Effector memory CD8-positive, alpha-beta T cell (primary cell): ENCODE measurements at places on chromosomes 1 and 21.
A peak's percentile ranks its signal among the peaks of the same experiment; 100 is the strongest.

DNA sequence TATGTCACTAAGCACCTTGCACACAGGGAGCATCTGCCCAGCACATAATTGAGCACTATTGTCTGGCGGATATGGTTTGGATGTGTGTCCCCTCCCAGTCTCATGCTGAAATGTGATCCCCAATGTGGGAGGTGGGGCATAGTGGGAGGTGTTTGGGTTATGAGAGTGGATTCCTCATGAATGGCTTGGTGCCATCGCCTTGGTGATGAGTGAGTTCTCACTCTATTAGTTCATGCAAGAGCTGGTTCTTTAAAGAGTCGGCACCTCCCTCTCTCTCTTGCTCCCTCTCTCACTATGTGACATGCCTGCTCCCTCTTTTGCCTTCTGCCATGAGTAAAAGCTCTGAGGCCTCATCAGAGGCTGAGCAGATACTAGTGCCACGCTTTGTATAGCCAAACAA, 9.5 kb downstream of the CTSK start:
- no peak for DNase-seq

DNA sequence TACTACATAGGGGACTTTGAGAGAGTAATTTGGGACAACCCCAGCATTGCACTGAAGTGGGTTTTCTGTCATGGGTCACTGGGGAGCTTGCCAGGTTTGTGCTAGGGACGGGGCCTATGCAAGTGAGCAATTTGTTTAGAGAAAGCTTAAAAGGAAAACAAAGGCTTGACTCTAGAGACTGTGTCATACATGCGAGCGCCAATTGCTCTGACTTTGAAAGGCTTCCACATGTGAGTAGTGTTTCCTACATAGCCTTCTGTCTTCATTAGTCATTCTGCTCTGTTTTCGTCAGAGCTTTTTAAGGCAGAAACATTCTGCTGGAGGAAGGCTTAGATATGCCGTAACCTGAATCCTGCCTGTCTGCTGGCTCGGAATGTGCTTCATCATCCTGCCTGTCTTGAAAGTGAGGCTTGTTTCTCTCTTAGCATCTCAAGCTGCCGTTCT, 28.4 kb downstream of the TRIM45 start:
- DNase-seq: no peak

DNA sequence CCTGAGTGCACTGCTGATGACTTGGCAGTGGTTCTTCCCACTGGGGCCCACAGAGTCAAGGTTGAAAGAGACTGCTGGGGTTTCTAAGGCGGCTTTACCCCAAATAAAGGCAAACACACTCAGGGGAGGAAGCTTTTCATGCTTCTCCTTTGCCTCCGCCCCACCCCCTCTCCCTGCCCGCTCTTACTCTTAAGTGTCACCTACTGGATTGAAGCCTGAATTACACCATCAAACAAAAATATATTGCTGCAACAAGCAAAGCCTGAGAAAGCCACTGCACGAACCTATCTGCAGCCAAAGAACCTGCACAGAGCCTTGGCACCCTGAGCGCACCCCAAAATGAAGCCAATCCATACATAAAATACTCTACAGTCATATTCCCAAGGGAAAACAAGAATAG, 63.1 kb downstream of the PTGFR start:
- no peak for DNase-seq

DNA sequence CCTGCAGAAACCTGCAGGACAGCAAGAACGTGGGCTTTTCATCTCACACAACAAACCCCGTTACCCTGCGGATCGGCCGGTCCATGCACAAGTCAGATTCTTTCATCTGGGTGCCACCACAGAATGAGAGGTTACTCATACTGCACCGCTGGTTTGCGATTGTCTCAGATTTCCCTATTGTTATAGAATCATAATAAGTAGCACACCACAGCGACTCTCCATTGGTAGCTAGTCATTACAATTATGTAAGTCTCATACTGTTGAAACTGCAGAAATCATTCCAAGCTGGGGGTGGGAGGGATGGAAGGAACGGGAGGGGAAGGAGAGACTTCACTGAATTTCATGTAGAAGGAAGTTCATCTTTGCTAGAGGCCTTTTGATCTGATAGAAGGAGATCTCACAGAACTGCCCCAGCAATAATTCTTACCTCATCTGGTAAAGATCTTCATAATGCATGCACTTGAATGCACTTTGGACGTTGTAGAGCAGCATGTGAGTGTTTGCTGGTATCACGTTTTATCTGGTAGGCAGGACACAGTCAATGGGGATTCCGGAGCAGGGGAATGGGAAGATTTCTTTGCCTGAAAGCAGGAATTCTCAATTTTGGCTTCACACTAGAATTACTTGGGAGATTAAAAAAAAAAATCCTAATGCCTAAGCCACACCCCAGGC, 221.1 kb downstream of the KIF26B start:
- DNase-seq: no peak

GRCh38 chr21:42337830-42338728, 12.7 kb downstream of the TFF2 start:
- peak; percentile 80 for DNase-seq

- DNase-seq: no peak
Observed at GRCh38 chr1:87612956-87613355, 284.3 kb downstream of the LMO4 start.

GRCh38 chr1:157948312-157949073, 45.0 kb upstream of the KIRREL1 start:
- DNase-seq: no peak

- no peak for DNase-seq
Observed at GRCh38 chr1:8439015-8439702, 121.2 kb downstream of the SLC45A1 start.

GRCh38 chr1:95927061-95927460, 693.1 kb downstream of the RWDD3 start:
- no peak for DNase-seq

DNA sequence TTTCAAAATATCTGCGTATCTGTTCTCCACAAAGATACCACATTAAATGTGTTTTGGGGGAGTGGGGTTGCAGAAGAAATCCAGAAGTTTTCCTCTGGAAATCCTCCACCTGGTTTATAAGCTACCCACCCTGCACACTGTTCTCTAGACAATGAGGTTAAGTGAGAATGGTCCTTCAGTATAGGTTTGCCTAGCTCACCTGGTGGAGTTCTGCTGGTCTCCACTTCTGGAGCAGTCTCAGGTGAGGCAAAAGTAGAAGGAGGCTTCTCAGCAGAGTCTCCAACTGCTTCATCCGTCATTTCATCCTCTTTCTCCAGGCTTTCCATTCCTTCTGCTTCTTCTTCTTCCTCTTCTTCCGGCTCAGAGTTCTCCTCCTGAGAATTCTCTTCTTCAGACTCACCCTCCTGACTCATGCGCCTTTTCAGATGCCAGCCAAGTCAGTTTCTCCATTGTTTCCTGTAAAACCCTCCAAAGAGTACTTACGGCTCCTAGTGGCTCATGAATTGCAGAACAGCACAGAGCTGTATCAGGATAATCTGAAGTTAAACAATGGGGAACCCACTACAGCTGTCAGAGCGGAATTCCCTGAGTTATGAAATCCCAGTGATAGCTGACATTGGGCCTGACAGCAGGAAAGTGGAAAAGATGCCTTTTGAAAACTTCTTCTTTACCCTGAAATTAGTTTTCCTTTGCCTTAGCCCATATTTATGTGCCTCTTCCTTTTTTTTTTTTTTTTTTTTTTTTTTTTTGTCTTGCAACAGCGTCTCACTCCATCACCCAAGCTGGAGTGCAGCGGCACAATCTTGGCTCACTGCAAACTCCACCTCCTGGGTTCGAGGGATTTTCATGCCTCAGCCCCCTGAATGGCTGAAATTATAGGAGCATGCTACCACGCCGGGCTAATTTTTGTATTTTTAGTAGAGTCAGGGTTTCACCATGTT, 38.5 kb downstream of the MSTO1 start:
- no peak for DNase-seq

- no peak for DNase-seq
Observed at GRCh38 chr1:106952776-106953175, 103.7 kb upstream of the PRMT6 start.

- no peak for DNase-seq
Observed at GRCh38 chr1:42941640-42942330, 16.9 kb downstream of the SLC2A1 start.

- no peak for DNase-seq
Observed at GRCh38 chr1:64553285-64553684, 83.4 kb downstream of the CACHD1 start.

GRCh38 chr21:39851002-39851618, 16.1 kb upstream of the PCP4 start:
- DNase-seq: no peak

DNA sequence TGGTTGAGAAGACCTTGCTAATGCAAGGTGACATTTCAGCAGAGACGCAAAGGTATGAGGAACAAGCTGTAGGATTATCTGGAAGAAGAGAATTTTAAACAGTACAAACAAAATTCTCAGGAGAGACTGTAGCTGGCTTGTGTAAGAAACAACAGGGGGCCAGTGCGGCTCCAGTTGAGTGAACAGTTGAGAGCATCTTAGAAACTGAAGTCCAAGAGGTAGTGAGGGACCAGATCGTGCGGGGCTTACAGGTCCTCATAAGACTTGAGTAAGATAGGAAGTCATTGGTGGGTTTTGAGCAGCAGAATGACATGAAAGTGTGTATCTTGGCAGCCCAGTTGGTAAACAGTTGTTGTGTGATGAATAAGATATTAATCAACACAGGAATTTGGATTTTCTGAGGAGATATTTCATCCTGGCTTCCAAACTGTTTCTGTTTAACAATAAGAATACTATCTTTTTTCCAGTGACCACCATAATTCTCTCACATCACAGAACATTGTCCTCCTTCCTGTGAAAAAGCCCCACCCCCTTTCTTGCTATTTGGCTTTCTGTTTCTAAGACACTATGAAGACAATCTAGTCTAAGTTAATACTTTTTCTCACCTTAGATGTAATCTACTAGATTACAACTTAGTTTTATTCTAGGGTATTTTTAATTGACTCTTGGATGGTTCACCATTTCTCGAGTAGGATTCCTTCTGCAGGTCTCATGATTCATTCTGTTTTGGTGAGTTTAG, 62.4 kb downstream of the SASS6 start:
- no peak for DNase-seq
